ENCODE measurements at places on chromosomes 6 and 20.

GRCh38 chr20:10453241-10453640 is 18.1 kb downstream of the SLX4IP start:
- DNase-seq: no peak

DNA sequence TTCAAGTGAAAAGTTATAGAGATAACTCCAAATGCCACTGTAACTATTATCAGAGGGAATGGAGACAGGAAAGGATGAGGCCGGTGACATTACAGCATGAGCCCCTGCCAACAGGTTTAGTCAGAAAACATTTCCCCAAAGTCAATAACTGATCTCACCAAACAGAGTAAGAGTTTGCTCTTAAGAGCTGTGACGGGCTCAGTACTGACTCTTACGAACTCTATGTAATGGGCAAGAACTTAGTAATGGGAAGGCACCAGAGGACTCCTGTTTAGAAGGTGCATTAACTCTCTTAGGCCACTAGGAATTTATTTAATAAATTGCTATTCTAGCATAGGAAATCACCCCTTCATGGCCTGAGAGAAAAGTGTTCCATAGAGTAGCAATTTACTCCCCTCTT is 76.8 kb downstream of the SAMD5 start:
- no peak for DNase-seq

GRCh38 chr6:140609956-140610355 is 1235.5 kb upstream of the CITED2 start:
- no peak for DNase-seq

GRCh38 chr6:118514689-118515088 is 33.4 kb upstream of the PLN start:
- no peak for DNase-seq

DNA sequence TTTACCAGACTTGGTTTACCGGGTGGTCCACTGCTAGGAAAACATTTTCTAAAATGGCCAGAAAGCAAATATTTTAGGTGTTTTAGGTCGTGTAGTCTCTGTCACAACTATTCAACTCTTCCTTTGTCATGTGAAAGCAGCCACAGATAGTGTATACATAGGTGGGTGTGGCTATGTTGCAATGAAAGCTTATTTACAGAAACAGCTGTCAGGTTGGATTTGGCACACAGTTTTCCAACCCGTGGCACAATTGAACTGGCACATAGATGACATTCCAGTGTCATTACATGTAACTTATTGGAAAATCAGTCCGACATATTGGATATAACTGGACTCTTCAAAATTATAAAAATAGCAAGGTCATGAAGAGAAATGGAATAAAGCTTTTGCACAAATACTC is 68.9 kb upstream of the KCNQ5 start:
- no peak for DNase-seq

- no peak for DNase-seq
Observed at GRCh38 chr6:37103169-37104039, 66.5 kb upstream of the PIM1 start.

DNA sequence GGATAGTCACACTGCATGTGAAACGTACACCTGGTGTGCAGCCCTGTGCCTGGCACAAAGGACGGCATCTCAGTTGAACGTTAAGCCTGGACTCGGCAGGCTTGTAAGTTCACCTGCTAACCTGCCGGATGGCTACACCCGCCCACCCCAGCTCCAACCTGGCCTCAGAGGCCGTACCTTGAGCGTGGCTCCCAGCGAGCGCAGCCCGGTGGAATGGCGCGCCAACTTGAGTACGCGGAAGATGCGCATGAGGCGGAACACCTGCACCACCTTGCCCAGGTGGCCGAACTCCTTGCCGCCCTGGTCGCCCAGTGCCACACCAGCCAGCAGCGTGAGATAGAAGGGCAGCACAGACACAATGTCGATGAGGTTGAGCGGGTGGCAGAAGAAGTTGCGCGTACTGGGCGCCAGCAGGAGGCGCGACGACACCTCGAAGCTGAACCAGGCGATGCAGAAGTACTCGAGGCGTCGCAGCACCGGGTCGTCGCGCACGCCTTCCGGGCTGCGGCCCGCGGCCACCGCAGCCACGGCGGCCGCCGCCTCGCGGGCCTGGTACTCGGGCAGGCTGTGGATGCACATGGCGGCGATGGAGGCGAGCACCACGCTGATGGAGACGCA is 3.3 kb downstream of the KCNS1 start:
- no peak for DNase-seq

DNA sequence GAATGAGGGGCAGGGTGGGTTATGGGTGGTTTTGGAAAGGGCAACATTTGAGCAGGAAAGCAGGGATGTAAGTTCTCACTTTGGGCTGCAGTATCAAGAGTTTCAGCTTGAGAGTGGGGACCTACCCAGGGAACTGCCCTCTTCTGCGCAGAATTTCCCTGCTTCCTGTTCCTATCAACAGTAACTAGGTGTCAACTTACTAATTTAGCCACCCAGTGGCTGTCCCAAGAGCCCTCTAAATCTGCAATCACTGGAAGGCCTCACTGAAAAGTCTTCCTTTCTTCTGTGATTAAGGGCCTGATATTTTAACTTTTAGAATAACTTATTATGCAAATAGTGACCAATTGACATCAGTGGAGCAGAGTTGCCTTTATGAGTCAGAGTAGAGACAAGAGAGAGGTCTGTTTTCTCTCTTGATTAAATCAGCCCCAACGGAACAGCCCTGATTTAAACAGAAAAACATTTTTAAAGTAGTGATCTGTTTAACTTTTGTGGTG is 118.2 kb upstream of the RIPOR2 start:
- no peak for DNase-seq

DNA sequence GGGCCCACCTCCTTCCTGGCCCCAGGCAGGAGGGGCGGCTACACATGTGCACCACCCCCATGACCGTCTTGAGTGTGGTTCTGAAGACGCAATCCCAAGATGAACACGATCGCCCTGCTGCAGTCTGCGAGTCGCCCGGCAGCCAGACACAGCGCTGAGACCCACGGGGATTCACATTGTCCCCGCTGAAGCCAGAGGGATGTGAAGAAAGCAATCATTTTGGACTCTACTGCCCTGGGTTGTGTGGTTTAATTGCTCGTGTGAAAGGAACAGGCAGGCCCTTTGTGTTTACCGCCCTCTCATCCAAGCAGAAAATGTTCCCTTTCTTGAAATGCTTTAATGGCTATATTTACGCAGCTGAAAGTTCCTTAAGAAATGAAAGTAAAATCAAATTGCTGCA is 279.5 kb downstream of the TAF4 start:
- no peak for DNase-seq

DNA sequence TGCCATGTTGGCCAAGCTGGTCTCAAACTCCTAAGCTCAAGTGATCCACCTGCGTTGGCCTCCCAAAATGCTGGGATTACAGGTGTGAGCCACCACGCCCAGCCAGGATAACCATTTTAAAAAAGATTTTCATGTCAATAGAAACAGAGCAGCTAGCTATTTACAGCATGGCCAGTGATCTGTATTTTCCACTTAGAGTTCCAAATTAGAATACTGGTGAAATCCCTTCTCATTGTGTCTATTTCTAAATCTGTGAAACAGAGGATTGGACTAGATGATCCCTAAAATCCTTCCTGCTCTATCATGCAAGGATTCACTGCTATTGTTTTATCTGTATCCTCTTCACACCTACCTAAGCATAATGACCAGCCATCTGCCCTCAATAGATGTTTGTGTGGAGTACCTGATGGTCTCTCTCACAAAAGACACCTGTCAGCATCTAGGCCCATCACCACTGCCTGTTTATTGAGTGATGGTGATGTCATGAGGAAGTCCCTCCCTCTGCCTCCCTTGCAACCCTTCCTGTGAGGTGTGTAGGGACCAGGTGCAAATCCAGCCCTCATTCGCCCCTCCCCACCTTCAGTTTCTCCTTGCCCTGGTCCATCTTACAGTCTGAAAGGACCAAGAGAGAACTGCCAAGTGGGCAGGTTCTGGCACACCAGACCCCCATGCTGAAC is 26.5 kb upstream of the SMIM29 start:
- no peak for DNase-seq

DNA sequence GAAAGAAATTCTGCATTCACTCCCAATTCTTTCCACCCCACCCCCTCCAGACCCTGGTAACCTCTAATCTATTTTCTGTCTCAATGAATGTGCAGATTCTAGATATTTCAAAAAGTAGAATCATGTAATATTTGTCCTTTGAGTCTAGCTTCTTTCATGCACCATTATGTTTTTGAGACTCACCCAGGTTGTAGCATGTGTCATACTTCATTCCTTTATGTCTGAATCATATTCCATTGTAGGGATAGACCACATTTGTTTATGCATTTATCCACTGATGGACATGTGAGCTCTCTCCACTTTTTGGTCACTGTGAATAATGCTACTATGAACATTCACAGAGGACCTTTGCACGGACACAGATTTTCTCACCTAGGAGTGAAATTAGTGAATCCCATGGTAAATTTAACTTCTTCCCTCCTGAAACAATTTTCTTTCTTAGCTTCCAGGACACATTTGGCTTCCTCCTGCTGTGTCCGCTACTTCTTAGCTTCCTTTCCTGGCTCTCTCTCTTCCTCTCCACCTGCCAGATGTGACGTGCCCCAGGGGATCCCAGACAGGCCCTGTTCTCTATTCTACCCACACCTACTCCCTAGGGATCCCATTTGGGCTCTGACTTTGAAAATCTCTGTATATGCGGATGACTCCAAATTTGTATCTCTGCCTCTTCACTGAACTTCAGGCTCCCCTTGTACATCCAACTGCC is 24.1 kb upstream of the ARFGEF2 start:
- no peak for DNase-seq

GRCh38 chr6:153059757-153060156 is 57.2 kb upstream of the MTRF1L start:
- DNase-seq: no peak

- no peak for DNase-seq
Observed at GRCh38 chr6:100693249-100693927, 187.7 kb downstream of the ASCC3 start.

DNA sequence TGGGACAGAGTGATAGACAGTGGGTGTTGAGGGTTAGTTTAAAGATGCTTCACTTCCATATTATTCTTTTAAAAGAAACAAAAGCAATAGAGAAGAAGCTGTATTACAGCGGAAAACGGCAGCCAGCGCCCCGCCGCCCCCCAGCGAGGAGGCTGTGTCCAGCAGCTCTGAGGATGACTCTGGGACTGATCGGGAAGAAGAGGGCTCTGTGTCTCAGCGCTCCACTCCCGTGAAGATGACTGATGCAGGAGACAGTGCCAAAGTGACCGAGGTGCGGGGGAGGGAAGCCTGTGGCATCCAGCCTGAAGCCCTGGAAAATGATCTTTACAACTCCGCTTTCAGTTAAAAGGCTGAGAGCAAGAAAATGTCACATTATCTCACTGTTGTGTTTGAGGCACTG is 100.2 kb downstream of the FIG4 start:
- DNase-seq: no peak

DNA sequence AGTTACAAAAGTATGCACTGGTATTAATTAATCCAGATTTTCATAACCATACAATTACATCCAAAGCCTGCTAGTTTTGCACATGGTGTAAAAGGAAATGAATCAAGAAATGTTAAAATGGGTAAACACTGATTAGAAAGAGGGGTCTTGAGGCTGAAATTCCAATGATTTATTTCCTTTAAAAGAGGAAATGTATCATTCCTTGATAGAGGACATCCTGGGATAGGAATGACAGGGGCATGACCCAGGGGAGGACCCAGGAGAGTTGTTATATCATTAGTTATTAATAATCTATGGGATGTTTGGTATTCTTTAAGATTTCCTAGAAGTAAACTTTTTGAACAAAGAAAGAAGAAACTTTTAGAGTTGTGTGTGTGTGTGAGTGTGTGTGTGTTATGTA is 18.2 kb downstream of the AK9 start:
- no peak for DNase-seq

DNA sequence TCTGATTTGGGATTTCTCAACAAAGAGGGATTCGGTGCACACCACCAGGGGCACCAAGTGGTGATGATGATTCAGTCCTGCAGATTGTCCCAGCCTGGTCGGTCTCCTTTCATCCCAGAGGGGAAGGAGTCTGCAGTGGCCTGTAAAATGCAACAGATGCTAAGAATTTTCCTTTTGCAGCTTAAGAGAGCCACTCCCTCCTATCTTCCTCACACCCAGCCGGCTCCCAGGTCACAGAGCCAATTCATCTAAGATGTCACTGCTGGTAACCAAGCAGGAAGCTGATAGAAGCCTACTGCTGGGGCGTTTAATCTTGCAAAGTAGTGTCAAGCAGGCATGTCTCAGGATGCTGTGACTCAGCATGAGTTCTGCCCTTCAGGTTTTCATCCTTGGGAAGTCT is 203.8 kb upstream of the LRFN2 start:
- DNase-seq: no peak

- no peak for DNase-seq
Observed at GRCh38 chr6:21201637-21202350, 391.8 kb upstream of the SOX4 start.

GRCh38 chr6:53771785-53772624 is 22.8 kb upstream of the LRRC1 start:
- DNase-seq: no peak

DNA sequence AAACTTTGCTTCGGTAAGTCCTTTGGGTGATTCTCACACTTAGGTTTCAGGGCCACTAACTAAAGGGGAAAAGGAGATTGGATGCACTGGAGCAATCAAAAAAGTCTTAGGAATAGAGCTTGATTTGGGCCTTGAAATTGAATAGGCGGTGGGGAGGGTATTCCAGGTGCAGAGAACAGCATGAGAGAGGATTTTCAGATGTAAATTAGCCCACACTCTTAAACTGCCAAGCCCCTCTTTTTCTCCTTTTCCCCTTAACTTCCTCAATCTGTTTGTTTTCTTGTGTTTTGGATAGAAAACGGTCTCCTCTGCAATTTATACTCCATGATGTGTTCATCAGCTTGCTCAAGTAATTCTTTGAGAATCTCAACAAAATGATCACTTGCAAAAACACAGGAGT is 62.1 kb upstream of the RIPOR2 start:
- DNase-seq: no peak

GRCh38 chr6:54173089-54173488 is 61.8 kb downstream of the MLIP start:
- DNase-seq: no peak

GRCh38 chr20:50243610-50244351 is 53.2 kb downstream of the CEBPB start:
- DNase-seq: no peak

DNA sequence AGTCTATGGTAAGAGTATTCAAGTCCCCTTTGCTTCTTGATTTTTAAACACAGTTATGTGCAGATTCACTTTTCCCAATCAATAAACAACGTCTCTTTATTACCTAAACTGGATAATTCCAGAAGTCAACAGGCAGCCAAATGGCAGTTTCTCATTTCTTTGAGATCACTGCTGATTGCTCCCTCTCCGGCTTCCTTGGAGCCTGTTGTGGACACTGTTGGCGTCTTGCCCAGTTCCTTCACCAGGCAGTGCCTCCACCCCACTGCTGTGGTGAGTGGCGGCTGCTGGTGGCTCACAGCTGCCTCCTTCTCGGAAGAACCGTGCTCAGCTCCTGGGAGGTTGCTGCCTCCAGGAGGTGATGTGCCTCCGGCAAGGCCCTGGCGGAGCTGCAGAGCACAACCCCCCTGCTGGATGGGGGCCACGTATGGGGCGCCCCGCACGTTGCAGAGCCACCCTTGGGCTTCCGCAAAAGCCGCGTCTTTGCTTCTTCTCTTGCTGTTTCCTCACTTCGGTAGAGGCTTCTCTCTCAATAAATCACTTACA is 105.1 kb upstream of the CNKSR3 start:
- DNase-seq: peak; percentile 75

GRCh38 chr6:30763618-30764489 is 19.5 kb upstream of the IER3 start:
- DNase-seq: peak; percentile 46

GRCh38 chr6:132948889-132949288 is 134.5 kb downstream of the RPS12 start:
- DNase-seq: no peak

- no peak for DNase-seq
Observed at GRCh38 chr6:120384671-120385070, 949.6 kb downstream of the TBC1D32 start.

- no peak for DNase-seq
Observed at GRCh38 chr20:31606804-31607639, 1.9 kb downstream of the ID1 start.

All from 8988T (cell line).